NCI-H748 treated with DMSO at 0.1 percent for 48 hours (cell line): ENCODE measurements at places on chromosomes 7 and 10.

DNA sequence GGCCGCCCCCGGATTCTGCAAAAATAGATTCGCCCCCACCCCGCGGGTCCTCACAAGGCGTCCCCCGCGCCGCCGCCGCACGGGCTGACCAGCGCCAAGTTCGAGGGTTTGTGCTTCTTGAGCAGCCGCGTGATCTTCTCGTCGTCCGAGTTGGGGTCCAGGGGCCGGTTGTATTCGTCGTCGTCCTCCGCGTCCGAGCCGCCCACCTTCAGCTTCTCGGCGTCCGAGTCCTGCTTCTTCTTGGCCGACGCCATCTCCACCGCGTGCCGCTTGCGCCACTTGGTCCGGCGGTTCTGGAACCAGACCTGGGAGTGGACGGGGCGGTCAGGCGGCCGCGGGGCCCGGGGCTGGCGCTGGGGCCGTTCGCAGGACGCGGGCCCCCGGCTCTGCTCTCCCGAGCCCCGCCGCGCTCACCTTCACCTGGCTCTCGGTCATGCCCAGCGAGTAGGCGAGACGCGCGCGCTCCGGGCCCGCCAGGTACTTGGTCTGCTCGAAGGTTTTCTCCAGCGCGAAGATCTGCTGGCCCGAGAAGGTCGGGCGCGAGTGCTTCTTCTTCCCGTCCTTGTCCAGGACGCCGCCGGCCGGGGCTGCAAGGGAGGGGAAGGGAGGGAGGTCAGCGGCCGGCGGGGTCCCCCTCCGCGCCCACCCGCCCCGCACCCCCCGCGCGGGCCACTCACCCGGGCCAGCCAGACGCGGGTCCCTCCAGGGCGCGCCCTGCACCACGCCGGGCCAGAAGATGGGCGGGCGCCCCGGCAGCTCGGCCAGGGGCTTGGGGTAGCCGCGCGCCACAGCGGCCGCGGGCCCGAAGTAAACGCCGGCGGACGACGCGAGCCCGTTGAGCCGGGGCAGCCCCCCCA is 853 bp downstream of the NKX6-2 start:
- no peak for DNase-seq

DNA sequence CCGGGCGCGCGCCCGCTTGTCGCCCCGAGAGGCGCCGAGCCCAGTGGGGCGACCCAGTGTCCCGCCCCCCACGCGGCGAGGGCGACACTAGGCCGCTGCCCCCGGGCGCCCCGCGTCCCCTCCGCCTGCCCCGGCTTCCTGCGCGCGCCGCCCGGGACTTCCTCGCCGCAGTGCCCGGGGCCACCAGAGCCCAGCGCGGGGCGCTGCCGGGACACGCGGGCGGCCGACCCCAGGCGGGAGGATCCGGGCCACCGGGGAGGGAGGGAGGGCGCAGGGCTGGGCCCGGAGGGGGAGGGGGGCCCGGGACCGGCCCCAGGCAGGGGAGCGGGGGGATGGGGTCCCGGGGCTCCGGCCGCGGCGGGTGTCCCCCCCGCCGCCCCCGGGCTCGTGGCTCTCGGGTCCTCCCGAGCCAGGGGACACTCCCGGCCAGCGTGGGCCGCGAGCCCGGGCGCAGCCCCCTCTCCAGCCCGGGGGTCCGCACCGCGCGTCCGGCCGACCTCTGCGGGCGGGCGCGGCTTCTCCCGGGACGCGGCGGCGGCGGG is 435 bp upstream of the PWWP2B start:
- no peak for DNase-seq

DNA sequence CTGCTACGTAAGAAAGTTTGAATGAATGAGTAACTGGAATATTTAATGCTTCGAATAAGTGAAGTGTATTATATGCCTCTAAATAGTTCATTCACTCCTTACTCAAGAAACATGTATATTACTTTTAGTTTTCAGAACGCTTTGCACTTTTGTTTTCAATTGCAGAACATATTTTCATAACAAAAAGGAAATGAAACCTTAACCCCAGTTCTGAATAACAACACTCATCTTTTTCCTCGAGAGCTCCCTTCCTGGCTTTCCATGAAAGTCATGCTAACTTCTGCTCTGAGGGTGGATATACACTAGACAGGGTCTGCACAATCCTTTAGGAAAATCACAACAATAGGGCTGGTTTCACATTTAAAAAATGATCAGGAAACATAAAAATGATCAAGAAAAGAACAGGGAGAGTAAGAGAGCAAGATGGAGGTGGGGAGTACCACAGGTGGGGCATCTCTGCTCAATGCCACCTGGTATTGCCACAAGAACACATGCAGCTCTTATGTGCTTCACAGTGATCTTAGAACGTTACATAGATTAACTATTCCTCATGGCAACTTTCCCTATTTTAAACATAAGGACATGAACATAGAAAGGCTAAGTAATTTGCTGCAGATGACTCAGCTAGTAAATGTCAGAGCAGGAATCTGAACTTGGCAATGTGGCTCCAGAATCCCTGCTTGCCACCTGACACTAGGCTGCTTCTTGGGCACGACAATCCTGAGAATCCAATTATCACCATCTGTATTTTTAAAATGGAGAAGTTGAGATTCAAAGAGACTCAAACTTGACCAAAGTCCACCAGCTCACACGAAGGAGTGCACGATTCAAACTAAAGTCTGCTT is 219.5 kb upstream of the AOAH start:
- no peak for DNase-seq

DNA sequence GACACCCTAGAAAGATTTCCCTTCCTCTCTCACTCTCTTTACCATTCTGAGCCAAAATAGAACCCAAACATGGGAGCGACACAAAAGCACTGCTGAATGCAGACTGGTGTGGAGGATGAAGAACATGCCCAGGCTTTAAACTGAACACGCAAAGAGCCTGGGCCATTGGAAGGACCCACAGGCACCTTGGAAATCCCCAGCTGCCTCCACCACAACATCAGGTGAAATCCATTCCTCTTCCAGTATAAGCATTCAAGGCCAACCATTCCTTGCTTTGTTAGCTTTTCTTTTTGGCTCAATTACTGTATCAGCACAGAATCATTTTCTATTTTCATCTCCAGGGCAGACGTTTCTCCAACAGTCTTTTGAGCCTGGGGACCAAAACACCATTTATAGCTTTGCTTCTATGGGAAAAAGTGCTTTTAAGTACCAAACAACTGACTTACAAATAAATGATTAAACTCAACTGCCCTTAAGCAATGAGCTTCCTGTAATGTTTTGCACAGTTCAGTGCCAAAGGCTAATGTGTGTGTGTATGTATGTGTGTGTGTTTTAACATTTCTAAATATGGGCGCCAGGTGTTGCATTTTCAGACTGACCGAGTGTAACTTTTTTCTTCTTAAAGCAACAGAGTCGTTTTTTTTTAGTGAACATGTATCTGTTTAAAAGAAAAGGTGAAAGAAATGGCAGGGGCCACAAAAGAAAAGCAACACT is 16.2 kb upstream of the BLNK start:
- peak; percentile 5 for DNase-seq

GRCh38 chr7:90256778-90257177 is 11.8 kb downstream of the CFAP69 start:
- no peak for DNase-seq

DNA sequence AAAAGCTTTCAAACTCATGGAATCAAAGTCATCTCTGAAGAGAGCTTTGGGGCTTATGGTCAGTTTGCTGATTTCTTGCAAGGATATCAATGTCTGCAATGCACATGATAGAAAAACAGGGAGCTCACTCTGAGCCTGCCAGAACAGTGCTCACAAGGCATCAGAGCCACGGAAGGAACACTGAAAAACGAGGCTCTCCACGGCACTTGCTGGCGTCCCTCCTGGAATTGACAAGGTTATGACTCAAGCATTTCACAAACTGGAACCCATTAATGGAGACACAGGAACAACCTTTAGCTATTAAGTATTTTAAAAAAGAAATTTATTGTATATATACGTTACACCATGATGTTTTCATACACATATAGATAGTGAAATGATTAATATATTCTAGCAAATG is 266.3 kb downstream of the KCND2 start:
- DNase-seq, result no peak

DNA sequence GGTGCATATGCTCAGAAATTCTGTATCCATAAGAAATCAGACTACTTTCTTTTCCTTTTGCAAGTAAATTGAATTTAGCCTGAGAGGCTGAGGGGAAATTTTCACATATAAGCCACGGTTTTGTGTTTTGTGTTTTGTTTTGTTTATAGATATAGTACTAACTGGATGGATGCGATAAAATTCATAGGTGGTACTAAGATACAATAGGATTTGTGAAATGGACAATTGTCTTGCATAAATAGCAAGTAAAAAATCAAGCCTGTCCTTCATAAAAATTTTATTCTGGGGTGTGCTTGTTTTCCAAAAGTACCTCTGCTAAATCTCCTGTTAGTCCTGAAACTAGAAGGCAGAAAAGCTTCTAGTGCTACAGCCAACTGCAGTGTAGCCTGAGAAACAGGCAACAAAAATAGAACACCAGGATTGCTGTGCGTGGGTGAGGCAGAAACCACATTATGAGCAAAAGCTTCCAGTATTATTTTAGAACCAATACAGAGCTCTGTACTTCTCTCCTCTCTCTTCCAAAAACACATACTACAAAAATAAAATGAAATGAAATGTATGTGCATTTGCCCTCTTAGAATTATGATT is 634 bp upstream of the HDAC9 start:
- DNase-seq, result no peak

- no peak for DNase-seq
Observed at GRCh38 chr10:49023071-49023470, 83.4 kb upstream of the LRRC18 start.
